ENCODE measurements at places on chromosomes 16 and 17. TPM values are rescaled to one million over a fixed set of nuclear protein-coding genes. Genes with fewer than 3 reads are reported as not detected.

Gene TBC1D26
- total RNA-seq = 0.57 TPM

Gene MARVELD3
- not detected for total RNA-seq

DNA sequence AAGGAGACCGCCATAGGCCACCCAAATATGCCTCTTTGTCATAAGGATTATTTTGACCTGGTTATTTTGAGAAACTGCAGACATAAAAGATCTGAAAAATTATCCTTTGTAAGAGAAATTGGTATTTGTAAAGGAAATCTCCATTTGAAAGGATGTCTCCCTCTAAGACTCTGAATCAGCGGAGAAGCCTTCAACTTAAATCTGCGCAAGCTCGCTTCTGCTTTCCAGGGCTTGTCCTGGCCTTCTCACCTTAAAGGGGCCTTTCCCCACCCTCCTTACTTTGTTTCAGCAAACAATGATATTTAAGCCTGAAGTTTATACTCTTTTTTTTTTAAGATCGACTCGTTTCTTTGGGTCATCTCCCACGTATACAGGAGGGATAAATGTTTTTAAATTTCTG is 34.5 kb downstream of the HSBP1 start:
- no peak overlapping the region for H3K27ac ChIP-seq
- H3K4me1 ChIP-seq = no peaks in the 10 kb centered on the region
- no peak for DNase-seq
- H3K36me3 ChIP-seq = no peaks in the 10 kb centered on the region
- H3K27me3 ChIP-seq = peaks cover 8% of the 10 kb centered on the region

DNA sequence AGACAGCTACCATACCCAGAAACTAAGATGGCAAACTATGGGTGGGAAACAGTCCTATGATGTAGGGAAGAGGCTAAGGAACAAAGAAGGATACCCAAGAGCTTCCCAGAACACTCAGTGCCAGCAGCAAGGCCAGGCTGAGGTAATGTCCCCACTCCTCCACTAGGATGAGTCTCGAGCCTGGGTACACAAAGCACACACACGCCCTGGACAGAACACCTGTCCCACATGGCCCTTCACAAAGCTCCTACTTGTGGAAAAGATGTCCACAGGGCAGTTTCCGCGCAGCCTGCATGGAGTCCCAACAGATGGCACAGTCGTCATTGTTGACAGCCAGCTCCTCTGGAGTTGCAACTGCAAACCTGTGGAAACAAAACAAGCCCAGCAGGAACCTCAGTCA is 23.9 kb downstream of the AMFR start:
- no peak overlapping the region for H3K4me3 ChIP-seq
- H3K27me3 ChIP-seq = no peaks in the 10 kb centered on the region
- no peaks in the 10 kb centered on the region for H3K4me1 ChIP-seq
- peaks cover 45% of the 10 kb centered on the region for H3K36me3 ChIP-seq
- H3K27ac ChIP-seq = no peak overlapping the region
